Melanocyte of skin (primary cell): ENCODE measurements at places on chromosomes 3 and 15. TPM values are rescaled to one million over a fixed set of nuclear protein-coding genes. Genes with fewer than 3 reads are reported as not detected.

The C2CD4B gene
- total RNA-seq = not detected in 2 replicates

The AGTR1 gene
- total RNA-seq = 0.36 TPM in 1 of 2 replicates, not detected in the other

The SLC15A2 gene
- 0.69 and 0.73 TPM in 2 replicates for total RNA-seq

The PLXNB1 gene
- total RNA-seq = 9.8 and 11.7 TPM in 2 replicates

The TGM4 gene
- total RNA-seq = not detected in 2 replicates

The ANKUB1 gene
- not detected in 2 replicates for total RNA-seq

The RBM5 gene
- total RNA-seq = 125 and 171 TPM in 2 replicates

The B3GALNT1 gene
- 24.1 and 25.8 TPM in 2 replicates for total RNA-seq

The SMAD6 gene
- 0.69 and 1.8 TPM in 2 replicates for total RNA-seq
